Dermis microvascular lymphatic vessel endothelial cell (primary cell): ENCODE measurements at places on chromosomes 1 and 21.
A peak's percentile ranks its signal among the peaks of the same experiment; 100 is the strongest.

- DNase-seq: no peak
These were observed 673 bp upstream of the DHCR24 start for GRCh38 chr1:54887665-54888071.

GRCh38 chr1:240029418-240029817 is 62.3 kb upstream of the FMN2 start:
- DNase-seq: no peak

DNA sequence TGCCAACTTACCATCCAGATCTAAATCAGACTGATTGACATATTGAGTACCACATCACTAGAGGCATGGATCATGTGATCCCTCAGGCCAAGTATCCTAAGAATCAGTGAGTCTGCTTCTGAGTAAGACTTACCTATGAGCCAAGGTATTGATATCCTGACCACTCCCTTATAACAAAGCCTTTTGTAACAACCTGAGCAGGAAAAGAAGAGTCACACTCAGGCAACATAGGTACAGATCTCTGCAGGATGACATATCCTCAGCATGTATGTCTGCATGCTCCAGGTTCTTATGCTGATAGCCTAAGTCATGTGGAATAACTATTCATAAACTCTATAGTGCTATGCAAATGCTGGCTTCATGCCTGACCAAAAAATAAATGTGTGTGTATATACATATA is 2.3 kb upstream of the LCE1A start:
- no peak for DNase-seq

GRCh38 chr1:6956488-6957159 is 171.4 kb downstream of the CAMTA1 start:
- no peak for DNase-seq

DNA sequence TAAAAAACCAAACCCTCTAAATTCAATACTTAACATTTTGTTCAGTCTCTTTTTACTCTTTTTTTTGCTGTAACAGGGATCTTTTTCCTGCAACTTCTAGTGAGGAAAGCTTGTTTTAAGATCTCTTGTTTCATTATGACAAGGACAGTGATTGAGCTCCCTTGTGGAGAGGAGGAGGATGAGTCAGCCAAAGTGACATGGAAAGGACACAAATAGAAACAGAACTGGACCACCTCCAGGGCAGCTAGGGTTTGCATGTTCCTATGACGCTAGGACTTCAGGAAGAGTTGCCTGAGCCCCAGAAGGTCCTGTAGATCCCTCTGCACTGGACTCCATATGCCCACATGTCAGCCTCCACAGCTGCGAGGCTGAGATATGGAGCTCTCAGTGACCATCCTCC is 212.6 kb upstream of the FAM78B start:
- no peak for DNase-seq

DNA sequence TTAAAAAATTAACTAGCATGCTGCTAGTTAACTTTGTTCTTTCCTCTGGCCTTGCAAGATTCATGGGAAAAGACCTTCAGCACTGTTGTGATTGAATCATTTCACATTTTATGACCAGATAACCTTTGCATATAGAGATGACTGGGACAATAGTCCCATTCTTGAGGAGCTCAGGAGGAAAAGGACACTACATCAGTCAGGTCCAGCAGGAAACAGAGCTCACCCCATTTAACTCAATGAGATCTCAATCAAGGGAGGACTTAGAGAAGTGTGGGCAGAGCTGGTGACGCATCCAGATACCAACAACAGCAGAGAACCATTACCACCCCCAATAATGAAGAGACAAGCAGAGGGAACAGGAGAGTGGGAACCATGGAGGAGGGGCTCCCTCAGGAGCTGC is 109.4 kb upstream of the GUCA2B start:
- DNase-seq: no peak

DNA sequence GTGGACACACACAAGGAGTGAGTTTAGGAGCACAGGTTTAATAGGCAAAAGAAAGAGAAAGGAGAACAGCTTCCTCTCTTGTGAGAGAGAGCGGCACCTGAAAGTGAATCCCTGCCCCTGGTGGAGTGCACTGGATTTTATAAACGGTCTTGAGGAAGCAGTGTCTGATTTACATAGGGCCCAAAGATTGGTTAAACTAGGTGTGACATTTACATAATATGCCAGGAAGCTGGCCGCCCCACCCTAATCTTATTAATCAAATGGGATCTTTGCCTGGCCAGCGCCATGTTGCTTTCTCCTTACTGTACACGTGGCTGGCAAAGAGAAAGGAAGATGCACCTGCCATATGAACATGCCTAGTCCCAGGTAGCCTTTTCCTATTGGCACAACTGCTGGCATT is 38.7 kb downstream of the CFH start:
- DNase-seq: no peak

- no peak for DNase-seq
These were observed 95.6 kb upstream of the IRF2BP2 start for GRCh38 chr1:234705615-234706014.

DNA sequence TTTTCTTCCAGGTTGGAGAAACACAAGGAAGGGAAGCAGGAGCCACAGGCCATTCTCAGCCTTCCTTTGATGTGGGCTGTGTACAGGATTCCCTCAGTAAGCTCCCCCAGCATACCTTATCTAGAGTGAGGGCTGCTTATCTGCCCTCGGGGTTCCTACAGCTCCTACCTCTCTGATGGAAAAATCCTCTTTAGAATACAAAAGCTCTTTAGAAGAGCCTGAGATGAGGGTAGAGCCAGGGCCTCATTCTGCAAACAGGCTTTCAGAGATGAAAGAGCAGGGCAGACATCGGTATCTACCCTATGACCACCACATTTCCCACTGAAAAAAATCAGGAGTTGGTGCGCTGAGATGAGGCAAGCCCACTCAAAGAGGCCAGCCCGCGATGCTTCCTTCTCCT is 85.1 kb downstream of the PLPP3 start:
- no peak for DNase-seq

DNA sequence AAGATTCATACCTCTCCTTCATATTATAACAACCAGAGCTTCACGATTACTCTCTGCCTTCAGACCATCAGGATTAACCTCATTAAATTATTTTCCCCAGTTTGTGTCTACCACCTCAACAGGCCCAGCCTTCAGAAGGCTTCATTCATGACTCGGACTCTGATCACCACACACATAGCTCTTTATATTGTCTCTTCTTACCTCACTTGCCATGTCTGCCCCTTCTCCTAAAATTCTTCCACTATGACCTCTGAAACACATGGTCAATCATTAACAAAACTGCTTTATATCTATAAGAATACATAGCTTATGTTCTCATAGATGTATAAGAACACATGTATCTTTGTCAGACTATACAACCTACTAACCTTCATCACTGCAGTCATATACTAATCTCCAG is 79.8 kb downstream of the USP1 start:
- DNase-seq: no peak

DNA sequence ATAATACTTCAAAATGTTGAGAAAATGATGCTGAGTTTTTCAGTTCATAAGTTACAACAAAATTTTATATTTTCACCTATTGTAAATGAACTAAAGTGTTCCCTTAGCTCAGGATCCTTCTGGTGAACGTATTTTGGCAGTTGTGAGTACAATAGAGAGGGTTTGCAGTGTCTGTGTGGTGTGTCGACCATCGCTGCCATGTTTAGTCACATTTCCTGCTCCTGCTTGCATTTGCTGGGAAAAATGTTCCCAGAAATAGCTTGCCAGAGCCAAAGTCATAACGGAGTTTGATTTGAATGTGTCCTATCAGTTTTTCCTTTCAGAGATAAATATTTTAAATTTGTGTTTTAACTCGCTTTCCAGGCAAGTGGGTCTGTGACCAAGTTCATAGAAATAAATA is 117.1 kb upstream of the COL6A1 start:
- DNase-seq: peak; percentile 44

DNA sequence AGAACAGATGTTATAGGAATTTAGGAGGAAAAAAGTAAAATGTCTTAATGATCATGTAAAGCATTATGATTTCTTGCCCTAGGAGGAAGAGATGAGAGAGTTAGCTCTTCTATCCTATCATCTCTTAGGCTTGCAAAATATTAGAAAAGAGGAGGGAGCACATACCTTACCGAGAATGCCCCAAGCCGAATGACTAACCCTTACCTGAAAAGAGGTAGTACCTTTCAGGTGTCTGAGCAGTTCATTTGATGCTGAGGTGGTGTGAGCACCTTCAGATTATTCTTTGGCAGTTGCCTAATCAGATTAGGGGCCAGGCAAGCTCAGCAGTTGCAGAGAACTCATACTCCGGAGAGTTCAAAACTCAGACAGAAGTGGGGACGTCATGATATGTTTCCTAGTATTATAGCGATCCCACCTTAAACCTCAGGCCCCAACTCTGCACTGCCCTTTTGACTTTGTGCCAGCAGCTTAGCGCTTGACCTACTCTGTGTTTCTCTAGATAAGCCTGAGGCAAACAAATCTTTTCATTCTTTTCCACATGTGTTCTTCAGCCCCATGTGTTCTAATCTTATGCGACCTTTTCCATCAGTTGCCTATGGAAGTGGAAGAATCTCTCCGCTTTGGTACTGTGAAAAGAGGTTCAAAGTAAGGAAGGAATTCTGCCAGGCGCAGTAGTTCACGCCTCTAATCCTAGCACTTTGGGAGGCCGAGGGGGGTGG is 52.5 kb downstream of the ATP2B4 start:
- no peak for DNase-seq

DNA sequence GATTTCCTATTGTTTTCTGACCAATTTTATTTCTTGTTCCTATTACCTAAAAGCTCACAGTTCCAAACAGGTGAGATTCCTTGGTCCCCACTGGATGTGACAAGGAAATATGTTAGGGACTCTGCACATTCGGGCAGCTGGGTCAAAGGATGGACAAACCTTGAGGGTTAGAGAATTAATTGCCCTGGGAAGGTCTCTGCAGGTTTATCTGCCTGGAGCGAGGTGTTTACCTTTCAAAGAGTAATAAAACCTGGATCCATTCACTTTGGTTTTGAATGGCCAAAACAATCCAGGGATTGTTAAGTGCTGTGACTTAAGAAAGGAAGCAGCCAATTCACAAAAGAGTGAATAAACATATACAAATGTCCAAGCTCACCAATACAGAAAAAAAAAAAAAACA is 33.6 kb upstream of the RAB4A start:
- no peak for DNase-seq

GRCh38 chr21:31902438-31902837 is 29.6 kb downstream of the HUNK start:
- DNase-seq: no peak

- DNase-seq: no peak
These were observed 262.3 kb downstream of the FAF1 start for GRCh38 chr1:50697440-50698421.

- DNase-seq: no peak
These were observed 654.9 kb upstream of the USP24 start for GRCh38 chr1:55870106-55870505.

- no peak for DNase-seq
These were observed 210.0 kb downstream of the GABPA start for GRCh38 chr21:25944672-25945213.

DNA sequence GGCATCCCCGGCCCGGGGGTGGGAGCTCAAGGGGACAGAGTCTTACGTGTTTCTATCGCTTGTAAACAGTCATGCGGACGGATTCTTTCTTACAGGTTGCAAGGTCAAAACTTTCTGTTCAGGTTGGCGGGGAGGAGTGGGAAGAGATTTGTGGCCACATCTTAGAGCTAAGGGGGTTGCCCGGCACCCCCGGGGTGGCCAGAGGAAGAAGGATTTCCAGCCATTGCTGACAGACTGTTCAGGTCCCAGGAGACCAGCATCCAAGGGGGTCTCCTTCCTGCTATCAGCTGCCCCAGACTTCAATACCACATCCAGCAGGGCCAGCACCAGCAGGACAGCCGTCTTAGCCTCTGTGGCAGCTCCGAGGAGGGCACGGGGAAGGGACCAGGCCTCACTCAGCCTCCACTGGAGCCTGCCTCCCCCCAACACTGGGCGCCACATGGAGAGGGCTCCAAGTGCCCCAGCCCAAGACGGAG is 52.0 kb downstream of the KIF21B start:
- no peak for DNase-seq

- no peak for DNase-seq
These were observed 22.2 kb upstream of the ALG14 start for GRCh38 chr1:95094923-95095322.
